ENCODE measurements at places on chromosomes 7 and 10. TPM values are rescaled to one million over a fixed set of nuclear protein-coding genes. Genes with fewer than 3 reads are reported as not detected.

DNA sequence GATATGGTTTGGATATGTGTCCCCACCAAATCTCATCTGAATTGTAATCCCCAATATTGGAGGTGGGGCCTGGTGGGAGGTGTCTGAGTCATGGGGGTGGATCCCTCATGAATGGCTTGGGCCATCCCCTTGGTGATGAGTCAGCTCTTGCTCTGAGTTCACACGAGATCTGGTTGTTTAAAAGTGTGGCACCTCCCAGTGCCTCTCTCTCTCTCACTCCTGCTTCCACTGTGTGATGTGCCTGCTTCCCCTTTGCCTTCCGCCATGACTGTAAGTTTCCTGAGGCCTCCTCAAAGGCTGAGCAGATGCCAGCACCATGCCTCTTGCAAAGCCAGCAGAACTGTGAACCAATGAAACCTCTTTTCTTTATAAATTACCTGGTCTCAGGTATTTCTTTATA lies 4.8 kb upstream of the GCK start:
- no peak for DNase-seq

The IL2RA gene
- not detected for total RNA-seq

- DNase-seq = no peak
Observed at GRCh38 chr7:130444234-130444633, 3.4 kb upstream of the CEP41 start.

The ZNF488 gene
- 0.13 TPM for total RNA-seq

DNA sequence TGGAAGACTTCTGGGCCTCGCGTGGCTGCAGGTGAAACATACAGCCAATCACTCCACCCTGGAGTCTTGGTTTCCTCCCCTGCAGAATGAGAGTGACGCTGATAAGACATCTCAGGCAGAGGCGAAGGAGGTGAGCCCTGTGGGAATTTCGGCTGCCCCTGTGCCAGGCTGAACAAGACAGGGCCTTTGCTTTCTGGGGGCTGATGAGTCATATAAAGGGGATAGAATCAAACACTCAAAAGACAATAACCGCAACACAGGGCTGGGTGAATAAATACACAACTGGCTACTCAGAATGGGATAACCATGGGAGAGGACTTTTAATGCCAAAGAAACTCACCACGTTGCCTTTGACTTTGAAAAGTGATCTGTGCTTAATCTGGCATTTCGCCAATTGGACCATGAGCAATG lies 143.8 kb downstream of the KCNMA1 start:
- DNase-seq = no peak

- DNase-seq = no peak
Observed at GRCh38 chr7:106304568-106304967, 19.8 kb upstream of the NAMPT start.

Data from dermis microvascular lymphatic vessel endothelial cell (primary cell).